ENCODE measurements at places on chromosomes 7 and 10.
A peak's percentile ranks its signal among the peaks of the same experiment; 100 is the strongest.

- DNase-seq, result no peak
These were observed 10.0 kb downstream of the HKDC1 start for GRCh38 chr10:69230128-69230527.

DNA sequence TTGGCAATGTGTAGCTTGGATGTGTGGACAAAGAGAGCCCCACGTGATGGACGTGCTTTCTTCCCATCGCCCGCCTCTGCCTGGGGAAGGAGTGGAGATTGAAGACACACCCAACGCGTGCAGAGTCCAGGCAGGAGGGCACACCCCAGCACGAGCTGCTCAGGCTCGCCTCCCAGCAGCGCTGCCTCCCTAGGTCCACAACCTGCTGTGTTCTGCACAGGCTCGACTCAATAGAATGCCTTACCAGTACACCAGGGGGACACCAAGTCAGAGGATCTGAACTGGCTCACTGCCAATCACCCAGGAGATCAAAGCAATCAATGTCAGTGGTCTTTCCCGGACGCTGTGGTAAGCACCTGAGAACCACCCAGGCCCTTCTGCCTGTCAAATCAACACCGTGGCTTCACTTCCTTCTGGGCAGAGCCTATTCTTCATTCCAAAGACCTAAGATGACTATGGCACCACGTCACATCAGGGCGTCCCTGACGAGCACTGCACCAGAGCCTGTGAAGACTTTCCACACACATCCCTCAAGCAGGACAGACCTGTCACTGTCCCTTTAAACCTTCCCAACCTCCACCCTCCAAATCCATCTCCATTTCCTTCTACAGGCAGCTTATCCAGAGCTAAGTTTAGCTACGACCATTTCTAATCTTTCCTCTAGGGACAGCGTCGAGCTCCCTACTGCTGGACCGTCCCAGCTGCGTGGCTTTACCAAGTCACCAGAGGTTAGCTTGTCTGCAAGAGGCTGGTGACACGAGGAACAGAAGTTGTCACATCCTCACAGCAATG, 72.3 kb downstream of the AMZ1 start:
- DNase-seq, result no peak

DNA sequence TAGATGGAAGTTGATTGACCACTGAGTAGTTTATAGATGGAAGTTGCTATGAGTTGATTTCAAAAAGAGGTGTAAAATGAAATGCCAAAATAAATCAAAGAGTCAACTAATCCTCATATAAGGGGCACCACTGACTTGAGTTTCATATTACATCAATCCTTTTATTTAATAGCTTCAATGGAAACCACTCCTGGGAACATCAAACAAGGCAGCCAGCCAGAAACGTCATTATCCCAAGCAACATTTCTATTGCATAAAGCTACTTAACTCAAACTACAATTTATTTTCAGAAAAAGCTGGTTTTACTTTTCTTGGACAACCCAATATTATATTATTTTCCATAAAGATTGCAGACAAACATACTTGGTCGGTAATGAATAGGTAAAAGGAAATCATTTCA, 162.1 kb downstream of the TSPAN12 start:
- DNase-seq, result no peak

- no peak for DNase-seq
These were observed 203.9 kb downstream of the ELFN1 start for GRCh38 chr7:1873857-1874589.

DNA sequence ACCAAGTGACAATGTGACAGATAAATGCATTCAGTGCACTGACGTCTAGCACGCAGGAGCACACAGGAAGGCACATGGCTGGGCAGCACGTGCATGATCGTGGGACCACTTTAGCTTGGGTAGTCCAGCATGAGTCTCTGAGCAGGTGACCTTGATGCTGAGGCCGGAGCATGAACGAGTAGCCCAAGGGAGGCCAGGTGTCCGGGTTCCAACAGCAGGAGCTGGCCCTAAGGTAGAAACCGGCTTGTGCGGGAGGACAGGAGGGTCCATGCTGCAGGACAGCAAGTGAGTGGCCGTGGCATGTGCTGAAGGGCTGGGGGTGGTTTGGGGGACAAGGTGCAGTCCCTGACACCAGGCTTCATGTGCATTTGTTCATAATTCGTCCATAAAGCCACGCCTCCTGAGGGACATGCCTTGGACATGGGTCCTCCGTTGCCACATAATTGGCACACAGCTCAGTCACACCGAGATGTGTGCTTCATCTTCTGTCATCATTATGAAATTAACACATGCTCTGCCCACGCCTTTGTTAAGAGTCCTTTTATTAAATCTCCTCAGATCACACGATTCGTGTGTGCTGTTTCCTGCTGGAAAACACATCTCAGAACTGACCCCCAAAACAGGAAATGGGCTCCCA, 3.1 kb upstream of the STK32C start:
- DNase-seq, result no peak

DNA sequence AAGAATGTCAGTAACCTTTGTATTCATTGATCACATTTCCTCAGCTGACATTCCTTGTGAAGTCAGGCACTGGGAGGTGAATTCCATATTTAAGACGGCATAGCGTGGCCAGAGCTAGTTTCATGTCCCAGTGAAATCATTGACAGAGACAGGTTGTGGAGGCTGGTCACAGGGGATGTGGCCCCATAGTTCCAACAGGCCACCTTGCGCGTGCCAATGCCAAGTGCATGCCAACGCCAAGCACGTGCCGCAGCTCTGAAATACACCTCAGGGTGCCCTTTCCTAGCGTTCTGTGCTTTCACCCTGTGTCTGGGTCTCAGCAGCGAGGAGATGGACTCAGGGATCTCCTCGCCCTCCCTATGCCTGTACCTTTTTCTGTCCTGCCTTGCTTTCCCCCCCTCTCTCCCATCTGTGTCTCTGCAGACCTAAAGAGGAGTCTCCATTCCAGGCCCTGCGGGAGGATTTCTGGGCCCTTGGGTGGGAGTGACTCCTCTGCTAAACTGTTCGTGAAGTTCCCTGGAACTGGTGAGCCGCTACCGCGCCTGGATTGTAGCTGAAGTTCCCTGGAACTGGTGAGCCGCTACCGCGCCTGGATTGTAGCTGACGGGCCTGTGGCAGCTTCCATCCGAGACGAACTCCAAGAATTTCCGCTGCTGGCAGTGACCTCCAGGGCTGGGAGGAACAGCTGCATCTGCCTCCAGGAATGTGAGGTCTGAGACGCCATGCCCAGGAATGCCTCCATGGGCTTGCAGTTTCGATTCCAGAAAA, 19.7 kb downstream of the AQP1 start:
- DNase-seq, result no peak

DNA sequence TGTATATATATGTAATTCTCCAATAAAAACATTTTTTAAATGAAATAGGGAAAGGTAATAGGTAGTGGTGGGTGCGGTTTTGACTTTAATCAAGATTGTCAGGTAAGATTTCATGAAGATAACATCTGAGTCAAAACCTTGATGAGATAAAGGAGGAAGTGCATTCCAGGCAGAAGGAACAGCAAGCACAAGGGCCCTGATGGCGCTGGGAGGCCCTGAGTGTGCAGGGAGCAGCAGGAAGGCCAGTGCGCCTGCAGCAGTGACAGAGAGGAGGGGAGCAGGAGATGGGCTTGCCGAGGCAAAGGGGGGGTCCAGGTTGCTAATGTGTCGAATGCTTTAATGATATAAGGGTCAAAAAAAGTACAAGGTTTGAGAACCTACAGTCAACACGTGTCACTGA, 69.8 kb downstream of the GNA12 start:
- no peak for DNase-seq

DNA sequence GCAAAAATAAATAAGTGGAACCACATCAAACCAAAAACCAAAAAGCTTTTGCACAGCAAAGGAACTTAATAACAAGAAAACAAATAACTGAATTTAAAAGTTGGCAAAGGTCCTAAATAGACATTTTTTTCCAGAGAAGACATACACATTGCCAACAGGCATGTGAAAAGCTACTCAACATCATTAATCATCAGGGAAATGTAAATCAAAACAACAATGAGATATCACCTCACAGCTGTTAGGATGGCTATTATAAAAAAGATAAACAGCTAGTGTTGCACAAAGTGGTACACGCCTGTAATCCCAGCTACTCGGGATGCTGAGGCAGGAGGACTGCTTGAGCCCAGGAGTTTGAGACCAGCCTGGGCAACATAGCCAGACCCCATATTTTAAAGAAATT, 2.2 kb upstream of the SUN3 start:
- DNase-seq, result no peak

DNA sequence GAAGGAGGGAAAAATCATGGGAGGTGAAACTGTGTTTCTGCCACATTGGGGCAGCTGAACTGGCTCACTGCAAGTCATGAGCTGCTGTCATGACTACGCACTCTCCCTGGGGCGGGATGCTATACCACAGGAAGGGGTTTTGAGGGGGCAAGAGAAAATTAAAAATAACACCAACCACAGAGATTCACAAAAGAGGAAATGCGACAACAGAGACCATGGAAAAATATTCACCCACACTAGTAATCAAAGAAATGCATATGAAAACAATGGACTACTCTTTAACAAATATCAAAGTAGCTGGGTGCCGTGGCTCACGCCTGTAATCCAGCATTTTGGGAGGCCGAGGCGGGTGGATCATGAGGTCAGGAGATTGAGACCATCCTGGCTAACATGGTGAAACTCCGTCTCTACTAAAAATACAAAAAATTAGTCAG, 65.2 kb upstream of the TM9SF3 start:
- DNase-seq, result peak; percentile 25

DNA sequence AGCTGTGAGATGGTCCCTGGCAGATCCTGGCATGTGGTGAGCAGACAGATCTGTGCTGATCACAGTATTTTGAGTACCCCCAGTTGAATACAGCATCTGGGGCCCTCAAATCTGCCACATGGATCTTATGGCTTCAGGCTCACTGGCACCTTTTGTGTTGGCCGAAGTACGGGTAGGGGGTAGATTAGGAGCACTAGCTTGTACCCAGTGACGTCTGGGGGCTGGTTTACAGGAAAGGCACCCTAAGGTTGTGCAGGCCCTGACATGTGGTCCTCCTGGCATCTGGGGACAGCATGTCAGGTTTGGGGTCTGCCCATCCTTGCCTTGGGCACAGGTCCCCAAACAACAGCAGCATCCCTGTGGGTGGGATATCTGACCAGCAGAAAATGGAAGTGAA, 53.2 kb downstream of the SYPL1 start:
- DNase-seq, result no peak

- DNase-seq, result no peak
These were observed 51.5 kb downstream of the HK1 start for GRCh38 chr10:69329721-69330178.

DNA sequence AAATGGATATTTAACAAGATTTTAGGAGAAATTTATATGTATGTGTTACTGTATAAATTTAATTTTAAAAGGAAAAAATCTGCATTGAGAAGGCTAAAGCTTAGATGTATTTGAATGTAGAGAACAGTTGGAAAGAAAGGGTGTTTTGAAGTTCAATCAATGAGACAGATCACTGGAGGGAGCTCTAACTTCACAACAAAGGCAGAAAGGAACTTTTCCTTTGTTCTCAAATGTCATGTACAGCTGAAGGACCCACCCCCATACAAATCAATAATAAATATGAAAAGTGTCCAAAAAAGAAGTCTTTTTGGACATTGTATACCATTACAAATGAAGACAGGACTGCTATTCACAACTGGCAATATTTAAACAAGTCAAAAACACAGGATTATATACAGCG, 403.4 kb downstream of the DNAJB9 start:
- DNase-seq, result no peak

DNA sequence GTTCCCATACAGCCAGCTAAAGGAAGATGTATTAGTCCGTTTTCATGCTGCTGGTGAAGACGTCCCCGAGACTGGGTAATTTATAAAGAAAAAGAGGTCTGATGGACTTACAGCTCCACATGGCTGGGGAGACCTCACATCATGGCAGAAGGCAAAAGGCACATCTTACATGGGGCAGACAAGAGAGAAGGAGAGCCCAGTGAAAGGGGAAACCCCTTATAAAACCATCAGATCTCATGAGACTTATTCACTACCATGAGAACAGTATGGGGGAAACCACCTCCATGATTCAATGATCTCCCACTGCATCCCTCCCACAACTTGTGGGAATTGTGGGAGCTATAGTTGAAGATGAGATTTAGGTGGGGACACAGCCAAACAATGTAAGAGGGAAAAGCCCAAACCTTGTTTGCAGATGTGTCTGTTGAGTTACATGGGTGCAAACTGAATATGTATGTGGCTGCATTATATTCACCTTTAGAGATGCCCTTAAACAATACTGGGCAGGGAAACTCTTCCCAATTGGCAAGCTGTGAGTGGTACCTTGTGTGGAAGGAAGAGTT, 13.1 kb upstream of the BRAF start:
- no peak for DNase-seq

- no peak for DNase-seq
These were observed 287.1 kb upstream of the NEBL start for GRCh38 chr10:21184216-21184615.

GRCh38 chr7:20441991-20442441, 111.3 kb downstream of the ITGB8 start:
- no peak for DNase-seq

Data from stimulated activated CD8-positive, alpha-beta memory T cell treated with anti-CD3 and anti-CD28 coated beads, Interleukin-15, amount 100 ng/mL, for 4 hours (primary cell).